NCI-H510A treated with DMSO at 0.1 percent for 48 hours (cell line): ENCODE measurements at places on chromosomes 1 and 21.

- no peak for DNase-seq
Measured at GRCh38 chr1:22001409-22001808, at the start of gene CELA3A. Gene CELA3A (plus strand): TSS chr1:22001657. CDS start chr1:22001675, 18 bp downstream.

GRCh38 chr21:32562915-32563314 is 22.4 kb downstream of the TCP10L start:
- DNase-seq, result no peak

DNA sequence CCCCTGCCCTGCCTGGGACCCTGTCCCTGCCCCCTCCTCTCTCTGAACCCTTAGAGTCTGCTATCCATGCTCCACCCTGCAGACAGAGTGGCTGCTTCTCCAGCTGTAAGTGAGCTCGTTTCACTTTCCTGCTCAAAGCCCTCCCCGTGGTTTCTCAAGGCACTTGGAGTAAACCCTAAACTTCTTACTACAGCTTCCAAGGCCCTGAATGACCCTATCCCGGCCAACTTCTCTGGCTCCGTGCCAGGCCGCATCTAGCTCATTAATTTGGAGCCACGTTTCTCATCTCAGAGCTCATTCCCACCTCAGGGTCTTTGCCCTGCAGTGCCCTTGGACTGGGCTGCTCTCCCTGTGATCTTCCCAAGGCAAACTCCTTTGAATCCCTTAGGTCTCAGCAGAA is 235.1 kb upstream of the RUNX1 start:
- DNase-seq, result no peak

GRCh38 chr1:145889722-145890121 is 4.1 kb upstream of the ANKRD35 start:
- DNase-seq, result peak; percentile 70

GRCh38 chr1:113860891-113861290 is 10.6 kb downstream of the PTPN22 start:
- no peak for DNase-seq

DNA sequence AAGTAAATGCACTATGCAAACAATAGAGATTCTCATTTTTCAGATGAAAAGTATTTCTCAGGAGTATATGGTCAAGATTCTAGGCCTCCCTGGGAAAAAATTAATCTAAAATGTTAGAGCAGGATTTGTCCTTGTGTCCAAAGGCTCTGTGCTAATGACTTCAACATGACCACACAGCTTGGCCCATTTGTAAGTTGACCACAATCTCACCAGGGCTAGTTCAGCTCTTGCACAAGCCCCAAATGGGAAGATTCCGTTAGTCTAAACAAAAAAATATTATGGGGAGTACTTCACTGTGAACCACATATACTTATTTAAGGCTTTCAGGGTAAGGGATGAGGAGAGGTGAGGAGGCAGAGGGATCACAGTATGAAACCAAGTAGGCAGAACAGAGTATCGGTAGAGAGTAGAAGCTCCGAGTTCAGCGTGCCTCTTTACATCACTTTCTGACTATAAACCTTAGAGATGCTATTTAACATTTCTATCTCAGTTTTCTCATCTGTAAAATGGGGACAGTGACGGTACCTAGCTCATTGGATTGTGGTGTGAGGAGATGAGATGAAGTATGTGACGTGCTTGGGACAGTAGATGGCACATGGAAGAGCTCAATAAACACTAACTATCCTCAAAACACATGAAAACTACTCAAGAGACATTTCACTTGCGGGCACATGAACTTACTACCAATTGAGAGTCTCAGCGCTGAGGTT is 37.8 kb upstream of the CTTNBP2NL start:
- no peak for DNase-seq

DNA sequence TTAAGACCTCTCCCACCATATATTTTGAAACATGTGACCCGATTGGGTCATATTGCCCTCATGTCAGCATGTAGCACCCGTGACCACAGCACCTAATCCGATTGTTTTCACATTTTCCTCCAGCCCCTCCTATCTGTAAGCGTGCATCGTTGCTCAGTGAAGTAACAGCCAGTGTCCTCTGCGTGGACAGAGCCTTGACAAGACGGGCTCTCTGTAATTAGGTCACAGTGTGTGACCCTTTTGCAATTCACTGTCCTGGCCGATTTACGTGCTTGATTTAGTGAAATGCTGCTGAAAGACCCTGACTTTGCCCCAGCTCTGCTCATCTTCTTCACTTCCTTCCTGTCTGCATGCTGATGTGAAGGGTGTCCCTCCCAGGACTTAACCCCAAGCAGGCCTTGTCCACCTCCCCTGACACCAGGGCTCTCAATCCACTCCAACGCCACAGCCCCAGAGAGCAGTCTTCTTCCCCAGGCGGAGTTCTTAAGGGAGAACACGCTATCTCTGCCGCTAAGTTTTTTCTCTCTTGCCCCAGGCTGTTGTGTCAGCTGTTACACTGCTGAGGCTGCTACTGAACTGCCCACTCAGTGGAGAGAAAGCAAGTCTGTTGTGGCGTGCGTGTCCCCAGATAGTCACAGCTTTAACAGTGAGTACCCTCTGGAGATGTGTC is 19.4 kb downstream of the URB2 start:
- DNase-seq, result no peak

DNA sequence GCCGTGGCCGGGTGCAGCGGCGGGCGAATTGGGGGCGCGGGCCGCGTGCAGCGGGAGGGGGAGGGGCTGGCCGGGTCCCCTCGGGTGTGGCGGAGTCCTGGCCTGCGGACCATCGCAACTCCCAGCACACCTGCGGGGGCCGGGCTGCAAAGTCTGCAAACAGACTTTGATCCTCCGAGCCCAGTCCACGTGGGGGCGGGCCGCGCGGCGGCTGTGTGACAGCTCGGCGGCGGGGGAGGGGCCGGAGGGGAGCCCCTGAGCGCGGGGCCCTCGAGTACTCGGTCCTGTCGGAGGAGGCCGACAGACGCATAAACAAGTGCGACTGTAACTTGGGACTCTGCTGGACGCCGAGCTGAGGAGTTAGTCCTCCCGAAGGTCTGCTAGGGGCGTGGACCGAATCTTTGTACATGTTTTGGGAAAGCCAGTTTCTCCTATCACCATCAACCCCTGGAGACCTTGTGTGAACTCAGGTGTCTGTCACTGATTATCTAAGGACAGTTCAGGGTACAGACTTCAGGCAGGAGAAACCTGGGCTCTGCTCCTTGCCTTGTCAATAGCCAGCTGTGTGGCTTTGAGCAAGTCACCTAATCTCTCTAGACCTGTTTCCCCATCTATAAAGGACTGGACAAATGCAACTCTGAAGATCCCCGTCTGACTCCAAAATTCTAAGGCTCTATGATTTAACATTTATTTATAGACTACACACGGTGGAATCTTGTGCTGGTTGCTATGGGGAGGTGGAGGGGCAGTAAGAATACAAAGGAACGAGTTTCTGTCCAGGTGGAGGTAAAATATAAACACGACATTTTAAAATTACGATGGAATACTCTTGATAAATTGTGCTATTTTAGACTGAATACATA is 710 bp upstream of the SLC30A1 start:
- DNase-seq, result peak; percentile 87

GRCh38 chr1:208131621-208132286 is 112.4 kb downstream of the PLXNA2 start:
- no peak for DNase-seq

DNA sequence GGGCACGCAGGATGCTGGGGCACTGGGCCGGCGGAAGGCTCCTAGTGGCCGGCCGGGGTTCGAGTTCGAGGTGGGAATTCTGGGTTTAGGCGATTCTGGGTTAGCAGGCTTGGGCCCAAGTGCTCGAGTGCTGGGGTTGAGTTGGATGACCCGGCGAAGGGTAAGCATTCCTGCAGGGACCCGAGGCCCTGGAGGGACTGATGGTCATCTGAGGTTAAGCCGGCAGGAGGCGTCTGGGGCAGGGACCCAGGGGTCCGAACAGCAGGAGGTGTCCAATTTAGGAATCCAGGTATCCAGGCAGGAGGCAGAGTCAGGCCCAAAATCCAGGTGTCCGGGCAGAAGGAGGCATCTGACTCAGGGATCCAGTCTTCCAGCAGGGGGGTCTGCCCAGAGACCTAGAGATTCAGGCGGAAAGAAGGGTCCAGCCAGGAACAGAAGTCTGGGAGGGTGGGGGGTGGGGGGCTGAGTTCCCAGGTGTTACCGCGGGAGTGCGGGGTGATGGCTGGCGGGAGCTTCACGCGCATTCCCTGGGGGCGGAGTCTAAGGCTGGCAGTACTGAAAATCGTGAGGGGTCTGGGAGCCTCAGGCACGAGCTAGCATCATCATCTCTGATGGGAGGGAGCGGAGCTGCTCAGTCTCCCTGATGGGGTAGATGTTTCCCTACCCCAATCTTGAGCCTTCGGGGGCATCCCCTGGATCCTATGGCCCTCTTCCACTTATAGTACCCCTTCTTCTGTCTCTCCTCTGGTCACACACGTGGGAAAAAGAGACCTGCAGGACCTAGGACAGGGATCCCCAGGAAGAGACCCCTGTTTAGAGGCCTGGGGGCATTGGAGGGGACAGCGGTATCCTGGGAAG is 585 bp downstream of the GPR3 start:
- no peak for DNase-seq

DNA sequence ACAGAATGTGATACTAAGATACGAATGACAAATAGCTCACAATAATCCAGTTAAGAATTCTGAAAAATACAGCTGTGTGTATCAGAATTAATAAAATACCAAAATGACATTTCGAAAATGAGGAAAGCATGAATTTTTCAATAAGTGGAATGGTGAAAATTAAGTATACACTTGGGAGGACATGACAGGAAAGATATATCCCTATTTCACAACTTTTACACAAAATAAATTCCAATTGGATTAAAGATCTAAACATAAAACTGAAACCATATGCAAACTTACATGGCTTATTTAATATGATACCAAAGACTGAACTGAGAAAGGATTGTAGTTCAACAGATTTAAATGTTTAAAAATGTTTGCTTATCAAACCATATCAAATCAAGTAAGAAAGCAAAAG is 510.4 kb upstream of the ADAMTS5 start:
- DNase-seq, result no peak

GRCh38 chr1:37752583-37753471 is 12.1 kb downstream of the EPHA10 start:
- peak; percentile 99 for DNase-seq

DNA sequence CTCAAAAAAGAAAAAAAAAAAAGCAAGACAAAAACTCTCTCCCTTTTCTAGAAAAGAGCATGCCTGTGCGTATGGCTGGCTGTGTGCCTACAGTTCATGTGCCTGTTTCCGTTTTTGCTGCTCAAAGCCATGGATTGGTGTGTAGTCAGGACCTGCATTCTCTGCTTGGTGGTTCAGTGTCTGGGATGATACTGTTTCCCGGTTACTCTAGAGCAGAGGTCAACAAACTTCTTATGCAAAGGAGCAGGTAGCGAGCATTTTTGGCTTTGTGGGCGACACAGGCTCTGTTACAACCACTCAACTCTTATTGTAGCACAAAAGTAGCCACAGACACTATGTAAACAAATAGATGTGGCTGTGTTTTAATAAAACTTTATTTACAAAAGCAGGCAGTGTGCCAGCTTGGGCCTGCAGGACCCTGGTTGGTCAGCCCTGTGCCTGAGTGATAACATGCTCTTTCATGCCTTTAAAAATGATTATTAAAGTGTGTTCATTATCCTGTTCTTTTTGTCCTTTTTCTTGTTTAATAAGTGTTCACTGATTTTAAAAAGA is 524.2 kb downstream of the KIF26B start:
- peak; percentile 21 for DNase-seq

DNA sequence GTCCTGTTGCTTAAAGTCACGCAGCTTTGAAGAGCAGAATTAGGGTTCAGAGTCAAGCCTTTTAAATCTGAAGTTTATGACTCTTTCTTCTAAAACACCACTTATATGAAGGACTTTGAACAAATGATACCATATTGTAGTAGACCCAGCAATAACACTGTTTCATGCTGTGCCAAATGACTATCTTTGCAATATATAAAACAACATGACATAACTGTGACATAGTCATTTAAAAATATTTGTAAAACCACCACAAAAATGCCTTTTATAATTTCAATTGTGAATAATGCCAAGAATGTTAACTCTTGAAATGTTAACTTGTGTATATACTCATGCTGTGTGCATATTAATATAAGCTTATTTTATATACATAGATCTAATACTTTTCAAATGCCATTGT is 452.1 kb upstream of the NEGR1 start:
- no peak for DNase-seq
